ENCODE measurements at places on chromosomes 13 and 19.
A peak's percentile ranks its signal among the peaks of the same experiment; 100 is the strongest.

- DNase-seq: no peak
Measured at GRCh38 chr13:96075953-96076543, 13.9 kb upstream of the HS6ST3 start.

DNA sequence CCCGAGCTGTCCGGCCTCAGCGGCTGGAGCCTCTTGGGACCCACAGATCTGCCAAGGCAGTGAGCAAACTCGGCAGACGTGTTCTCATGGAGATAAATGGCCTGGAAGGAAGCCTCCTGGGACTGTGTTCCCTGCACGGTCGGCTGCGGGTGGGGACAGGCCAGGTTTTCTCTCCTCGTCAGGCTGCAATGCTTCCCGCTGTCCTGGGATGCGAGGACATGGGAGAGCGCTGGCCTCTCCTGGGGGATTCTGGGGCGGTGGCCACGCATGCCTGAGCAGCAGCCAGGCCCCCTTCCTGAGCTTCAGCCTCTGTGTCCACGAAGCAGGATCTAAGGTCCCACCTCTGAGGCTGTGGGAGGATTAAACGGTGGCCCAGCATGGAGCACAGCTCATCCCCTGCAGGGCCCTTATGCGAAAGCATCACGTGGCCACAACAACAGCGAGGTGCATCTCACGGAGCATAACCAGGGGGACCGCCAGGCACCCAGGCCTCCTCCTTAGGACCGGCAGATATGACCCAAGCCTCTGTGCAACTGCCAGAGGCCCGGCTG lies 21.2 kb upstream of the C13orf46 start:
- no peak for DNase-seq

DNA sequence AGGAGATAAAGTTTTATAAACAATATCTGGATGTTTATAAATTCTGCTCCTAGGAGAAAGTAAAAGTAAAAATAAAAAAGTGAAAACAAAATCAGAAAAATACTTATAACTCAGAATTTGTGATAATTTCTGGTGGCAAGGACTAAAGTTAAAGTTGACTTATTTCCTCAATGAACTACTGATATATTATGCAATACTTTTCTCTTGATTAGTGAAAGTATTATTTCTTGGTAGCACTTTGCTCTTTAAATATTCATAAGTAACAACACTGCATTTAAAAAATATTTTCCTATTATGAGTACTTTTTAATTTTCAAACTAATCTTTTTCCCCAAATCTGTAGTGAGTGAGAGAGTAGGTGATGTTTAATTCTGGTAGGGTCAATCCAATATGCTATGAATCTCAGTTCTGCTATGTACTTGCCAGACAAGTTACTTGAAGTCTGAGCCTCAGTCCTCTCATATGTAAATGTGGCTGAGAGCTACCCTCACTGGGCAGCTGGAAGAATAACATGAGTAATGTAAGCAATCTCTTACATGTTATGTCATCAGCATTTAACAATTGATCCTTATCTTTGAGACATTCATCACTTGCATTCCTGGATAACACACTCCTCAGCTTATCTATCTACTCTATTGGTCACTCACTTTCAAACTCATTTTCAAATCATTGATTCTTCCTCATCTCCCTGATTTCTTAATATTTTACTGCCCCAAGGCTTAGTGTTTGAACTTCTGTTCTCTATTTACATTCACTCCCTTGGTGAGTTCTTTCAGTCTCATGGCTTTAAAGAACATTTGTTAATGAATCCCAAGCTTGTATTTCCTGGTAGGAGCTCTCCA lies 239.0 kb downstream of the RGCC start:
- DNase-seq: no peak

GRCh38 chr19:17421942-17422341 lies 2.1 kb downstream of the MVB12A start:
- no peak for DNase-seq

DNA sequence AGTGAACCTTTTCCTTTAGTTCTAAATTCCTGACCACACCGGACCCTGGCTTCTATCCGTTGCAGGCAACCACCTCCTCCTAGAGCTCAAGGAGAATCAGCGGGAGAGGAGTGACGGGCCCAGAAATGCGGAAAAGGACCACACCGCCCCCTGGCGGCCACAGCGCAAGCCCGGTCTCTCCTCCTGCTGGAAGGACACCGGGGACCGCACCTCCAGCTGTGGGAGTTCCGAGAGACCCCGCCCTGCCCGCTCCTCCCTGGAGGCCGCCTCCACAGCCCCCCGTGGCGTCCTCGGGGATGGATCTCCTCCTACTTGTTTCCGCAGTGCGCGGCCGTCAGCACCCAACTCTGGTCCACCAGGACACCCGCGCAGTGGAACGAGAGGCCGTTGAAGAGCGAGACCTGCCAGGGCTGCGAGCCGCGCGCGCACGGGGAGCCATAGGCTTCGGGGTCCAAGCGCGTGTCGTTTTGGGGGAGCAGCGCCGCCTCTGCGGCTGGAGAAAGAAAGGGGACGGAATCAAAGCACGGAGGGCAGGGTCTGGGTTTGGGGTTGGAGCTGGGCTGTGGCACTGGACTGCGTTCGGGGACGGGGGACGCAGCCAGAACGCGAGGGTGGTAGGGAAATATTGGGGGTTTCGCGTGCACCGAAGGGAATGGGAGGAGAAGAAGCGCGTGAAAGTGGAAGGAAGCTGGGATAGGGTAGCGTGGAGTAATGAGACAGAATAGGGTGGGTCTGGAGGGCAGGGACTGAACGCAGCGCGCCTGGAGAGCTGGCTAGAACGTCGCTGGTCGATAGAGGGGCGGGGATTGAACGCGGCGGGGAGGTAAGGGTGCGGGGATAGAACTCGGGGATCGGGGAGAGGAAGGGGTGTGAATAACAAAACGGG lies 2.5 kb downstream of the KLK10 start:
- DNase-seq: no peak

GRCh38 chr13:52051400-52051799 lies 26.9 kb downstream of the UTP14C start:
- no peak for DNase-seq

- no peak for DNase-seq
Measured at GRCh38 chr13:104411141-104411765, 1345.0 kb upstream of the SLC10A2 start.

- no peak for DNase-seq
Measured at GRCh38 chr19:5692723-5693194, 2.7 kb downstream of the RPL36 start.

- DNase-seq: no peak
Measured at GRCh38 chr19:13428352-13428751, 77.9 kb downstream of the CACNA1A start.

GRCh38 chr19:33297401-33298145 lies 4.8 kb downstream of the CEBPA start:
- DNase-seq: no peak

- no peak for DNase-seq
Measured at GRCh38 chr19:30564551-30565011, 192.4 kb downstream of the ZNF536 start.

- no peak for DNase-seq
Measured at GRCh38 chr19:823565-824121, 1.9 kb upstream of the PLPPR3 start.

- no peak for DNase-seq
Measured at GRCh38 chr13:33259296-33259695, 26.3 kb downstream of the STARD13 start.

GRCh38 chr13:41613984-41614661 lies 156.8 kb downstream of the RGCC start:
- DNase-seq: no peak

DNA sequence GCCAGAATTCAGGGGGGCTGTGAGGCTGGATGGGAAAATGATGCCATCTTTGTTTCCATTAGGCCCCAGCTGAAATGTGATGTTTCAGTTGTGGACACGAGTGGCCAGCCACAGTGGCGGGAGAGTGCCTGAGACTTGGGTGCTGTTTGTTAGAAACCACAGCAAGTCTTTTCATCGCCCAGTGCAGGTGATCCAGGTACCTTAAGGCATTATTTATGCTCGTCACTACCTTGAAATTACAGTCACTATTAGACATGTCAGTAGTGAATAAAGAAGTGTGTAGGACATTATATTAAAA lies 82.5 kb upstream of the TM9SF2 start:
- DNase-seq: no peak

DNA sequence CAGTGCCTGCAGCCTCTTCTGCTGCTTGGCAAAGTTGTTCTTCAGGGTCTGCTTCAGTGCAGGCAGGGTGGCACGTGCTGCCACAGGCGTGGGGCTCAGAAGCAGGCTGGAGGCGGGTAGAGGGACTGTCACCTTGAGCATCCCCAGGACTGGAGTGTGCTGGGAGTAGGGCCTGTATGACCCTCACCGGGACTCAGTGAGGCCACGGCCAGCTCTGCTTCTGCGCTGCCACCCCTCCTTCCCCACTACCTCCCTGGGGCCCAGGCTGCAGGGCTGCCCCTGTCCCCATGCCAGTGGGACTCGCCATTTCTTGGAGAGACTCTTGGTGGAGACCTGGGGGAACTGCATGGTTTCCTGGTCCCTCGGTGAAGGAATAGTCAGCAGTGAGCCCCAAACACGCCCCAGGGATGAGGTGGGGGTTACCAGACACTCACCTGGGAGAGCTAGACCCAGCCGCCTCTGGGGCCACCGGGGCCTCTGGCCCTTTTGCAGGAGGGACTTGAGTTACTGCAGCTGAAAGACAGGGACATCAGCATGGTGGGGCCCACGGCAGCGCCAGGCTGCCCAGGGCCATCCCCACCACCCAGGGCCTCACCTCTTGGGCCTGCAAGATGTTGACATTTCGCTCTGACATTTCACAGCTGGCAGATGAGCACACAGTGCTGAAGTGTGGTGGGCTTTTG lies 29.9 kb downstream of the TUBA3C start:
- DNase-seq: no peak

DNA sequence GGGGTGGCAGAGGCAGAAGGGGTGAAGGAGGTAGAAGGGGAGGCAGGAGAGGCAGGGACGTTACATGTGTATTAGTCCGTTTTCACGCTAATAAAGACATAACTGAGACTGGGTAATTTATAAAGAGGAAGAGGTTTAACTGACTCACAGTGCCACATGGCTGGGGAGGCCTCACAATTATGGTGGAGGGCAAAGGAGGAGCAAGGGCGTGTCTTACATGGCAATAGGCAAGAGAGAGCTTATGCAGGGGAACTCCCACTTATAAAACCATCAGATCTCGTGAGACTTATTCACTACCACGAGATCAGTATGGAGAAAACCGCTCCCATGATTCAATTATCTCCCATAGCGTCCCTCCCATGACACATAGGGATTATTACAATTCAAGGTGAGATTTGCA lies 19.0 kb upstream of the ACOD1 start:
- no peak for DNase-seq

- peak; percentile 65 for DNase-seq
Measured at GRCh38 chr19:47228937-47229675, 1.9 kb downstream of the BBC3 start.

DNA sequence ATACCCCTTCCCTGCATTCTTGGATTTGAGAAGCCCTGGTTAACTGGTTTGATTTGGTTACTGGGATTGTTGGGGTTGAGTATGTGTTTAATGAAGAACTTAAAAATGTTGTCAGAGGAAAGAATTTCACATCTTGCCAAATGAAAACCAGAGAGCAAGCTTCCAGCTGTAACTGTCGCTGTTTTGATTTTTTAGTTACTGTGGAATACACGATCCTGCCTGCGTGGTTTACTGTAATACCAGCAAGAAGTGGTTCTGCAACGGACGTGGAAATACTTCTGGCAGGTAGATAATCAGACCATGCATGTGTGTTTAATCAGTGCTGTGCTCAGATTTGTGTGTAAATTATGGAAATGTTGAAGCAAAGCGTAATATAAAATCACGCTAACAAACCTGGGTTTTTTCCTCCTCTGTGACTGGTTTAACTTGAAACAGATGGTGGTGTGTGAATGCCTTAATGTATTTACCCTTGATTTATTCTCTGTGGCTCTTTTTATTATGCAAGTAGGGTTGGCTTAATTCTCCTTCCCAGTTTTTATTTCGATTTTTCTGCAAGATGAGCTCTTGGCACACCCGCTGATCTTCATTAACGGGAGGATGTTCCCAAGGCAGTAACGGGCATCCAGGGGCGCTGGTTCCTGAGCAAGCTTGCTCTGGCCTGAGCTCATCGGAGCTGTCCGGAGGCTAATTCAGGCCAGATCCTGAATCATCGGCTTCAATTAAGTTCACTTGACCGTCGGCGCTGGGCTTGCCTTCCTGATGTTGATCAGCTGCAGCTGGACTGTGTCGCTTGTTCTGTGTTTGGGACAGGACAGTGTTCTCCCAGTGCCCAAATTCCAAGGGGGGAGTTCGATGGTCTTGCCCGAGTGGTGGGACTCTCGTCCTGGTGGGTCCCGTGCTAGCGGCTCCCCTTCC lies 16.0 kb downstream of the UPF1 start:
- DNase-seq: no peak

- DNase-seq: no peak
Measured at GRCh38 chr13:24407844-24408243, 98.5 kb downstream of the C1QTNF9 start.

DNA sequence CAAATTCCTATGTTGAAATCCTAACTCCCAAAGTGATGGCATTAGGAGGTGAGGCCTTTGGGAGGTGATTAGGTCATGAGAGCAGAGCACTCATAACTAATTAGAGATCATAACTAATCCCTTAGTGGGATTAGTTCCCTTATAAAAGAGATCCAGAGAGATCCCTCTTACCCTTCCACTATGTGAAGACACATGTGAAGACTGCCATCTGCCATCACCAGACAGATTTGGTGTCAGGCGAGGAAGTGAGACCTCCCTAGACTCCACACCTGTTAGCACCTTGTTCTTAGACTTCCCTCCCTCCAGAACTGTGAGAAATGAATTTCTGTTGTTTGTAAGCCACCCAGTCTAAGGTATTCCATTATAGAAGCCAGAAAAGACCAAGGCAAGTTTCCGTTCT lies 112.2 kb downstream of the NDFIP2 start:
- DNase-seq: no peak

DNA sequence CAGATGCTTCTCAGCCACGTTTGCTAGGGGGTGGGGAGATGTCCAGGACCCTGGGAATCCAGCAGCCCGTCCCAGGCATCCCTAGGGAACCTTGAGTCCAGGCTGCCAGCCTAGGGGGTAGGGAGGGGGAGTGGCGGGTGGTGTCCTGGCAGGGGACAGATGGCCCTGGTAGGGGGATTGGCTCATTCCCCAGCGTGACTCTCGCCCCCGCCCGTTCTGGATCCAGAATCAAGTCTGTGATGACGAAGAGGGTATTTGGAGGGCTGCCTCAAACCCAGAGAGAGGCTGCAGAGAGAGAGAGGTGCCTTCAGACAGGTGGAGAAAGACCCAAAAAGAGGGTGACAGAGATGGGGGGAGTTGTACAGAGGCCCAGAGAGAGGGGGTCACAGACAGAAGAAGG lies 4.1 kb downstream of the SLC17A7 start:
- DNase-seq: no peak

DNA sequence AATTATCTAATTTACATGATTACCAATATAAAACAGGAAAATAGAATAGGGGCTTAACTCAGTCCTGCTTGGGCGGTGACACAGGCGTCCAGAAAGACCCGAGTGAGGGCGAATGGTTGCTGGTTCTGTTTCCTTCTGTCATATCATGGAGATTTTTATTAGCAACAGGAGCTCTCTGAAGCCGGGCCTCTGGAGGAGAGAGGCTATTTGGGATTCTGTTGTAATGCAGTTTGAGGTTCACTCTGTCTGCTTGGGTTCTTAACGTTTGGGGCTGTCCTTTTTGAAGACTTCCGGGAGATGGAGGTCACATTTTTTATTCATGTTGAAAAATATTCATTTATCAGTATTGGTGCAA lies 115.7 kb upstream of the ZNF536 start:
- no peak for DNase-seq
